Activated CD8-positive, alpha-beta T cell treated with anti-CD3 and anti-CD28 coated beads, Interleukin-2, amount 10 ng/mL, durations not matched to agents 7 days and 5 days (primary cell): ENCODE measurements at places on chromosomes 5 and 9.

- H3K27me3 ChIP-seq, result peaks cover 31% of the 10 kb centered on the region
- H3K36me3 ChIP-seq, result no peaks in the 10 kb centered on the region
- no peak overlapping the region for H3K4me3 ChIP-seq
- H3K27ac ChIP-seq, result no peak overlapping the region
Measured at GRCh38 chr9:122168356-122168755, 8.6 kb downstream of the MORN5 start.

- H3K27ac ChIP-seq, result no peak overlapping the region
- H3K4me3 ChIP-seq, result no peak overlapping the region
- no peak for DNase-seq
Measured at GRCh38 chr9:93235300-93235960, 51.5 kb downstream of the WNK2 start.

DNA sequence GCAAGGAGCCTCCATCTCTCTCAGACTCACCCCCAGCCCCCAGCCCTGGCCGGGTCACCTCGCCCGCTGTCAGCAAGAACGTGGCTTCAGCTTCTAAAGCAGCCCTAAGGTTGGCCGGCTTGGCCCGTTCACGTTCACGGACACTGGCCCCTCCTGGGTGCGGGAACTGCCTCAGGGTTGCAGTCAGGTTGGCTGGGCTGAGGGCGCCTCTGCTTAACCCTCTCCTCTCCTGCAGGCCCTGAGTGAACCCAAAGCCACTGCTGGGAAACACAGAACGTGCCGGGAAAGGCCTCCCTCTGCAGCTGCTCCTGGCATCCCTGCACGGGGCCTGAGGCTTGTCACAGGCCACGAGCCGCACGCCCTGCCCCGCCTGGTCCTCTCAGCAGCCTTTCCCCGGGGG is 40.1 kb upstream of the UBAC1 start:
- DNase-seq, result no peak
- no peaks in the 10 kb centered on the region for H3K4me1 ChIP-seq
- H3K36me3 ChIP-seq, result no peaks in the 10 kb centered on the region
- H3K27me3 ChIP-seq, result no peaks in the 10 kb centered on the region

- H3K36me3 ChIP-seq, result no peaks in the 10 kb centered on the region
- peaks cover 10% of the 10 kb centered on the region for H3K4me1 ChIP-seq
- H3K4me3 ChIP-seq, result no peak overlapping the region
- H3K27me3 ChIP-seq, result peaks cover 39% of the 10 kb centered on the region
- peak; percentile 33 for DNase-seq
Measured at GRCh38 chr9:29211580-29212396, 1638.5 kb upstream of the C9orf72 start.

DNA sequence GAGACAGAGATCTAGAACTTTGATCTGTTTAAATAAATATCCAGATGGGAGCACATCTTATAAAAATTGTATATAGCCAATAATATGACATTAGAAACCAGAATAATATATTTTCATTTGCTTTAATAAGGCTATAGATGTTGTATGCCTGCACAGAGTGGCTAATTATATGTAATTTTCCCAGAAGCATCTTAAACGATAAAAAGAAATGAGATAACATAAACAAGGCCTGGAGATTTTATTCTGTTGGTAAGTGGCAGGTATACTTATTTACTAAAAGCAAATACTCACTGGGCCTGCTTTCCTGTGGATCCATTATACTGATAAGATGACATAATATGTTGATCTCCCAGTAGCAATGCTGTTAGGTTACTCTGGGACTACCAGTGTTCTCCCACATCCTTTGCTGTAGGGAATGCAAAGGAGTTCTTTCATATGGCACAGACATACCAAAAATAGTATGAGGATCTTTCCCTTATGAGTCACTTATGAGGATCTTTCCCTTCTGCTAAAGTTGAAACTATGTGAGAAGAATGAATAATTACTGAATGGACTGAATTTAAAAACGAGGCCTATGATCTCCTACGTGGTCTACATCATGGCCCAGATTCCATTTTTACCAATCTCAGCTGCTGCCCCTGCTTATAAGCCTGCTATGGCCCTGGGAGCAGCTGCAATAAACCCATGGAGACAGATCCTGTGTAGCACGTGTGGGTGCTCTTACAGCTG is 112.1 kb downstream of the NUDT12 start:
- H3K36me3 ChIP-seq, result no peaks in the 10 kb centered on the region
- DNase-seq, result no peak
- H3K27me3 ChIP-seq, result no peaks in the 10 kb centered on the region
